Hematopoietic multipotent progenitor cell treated with erythropoietin and hydrocortisone succinate and interleukin-3 and kit ligand, for 6 days (in vitro differentiated cells): ENCODE measurements at places on chromosomes 13 and 19.
A peak's percentile ranks its signal among the peaks of the same experiment; 100 is the strongest.

- DNase-seq, result no peak
Measured at GRCh38 chr13:74895042-74895796, 586.8 kb downstream of the TBC1D4 start.

- no peak for DNase-seq
Measured at GRCh38 chr13:70432276-70432805, 324.1 kb upstream of the KLHL1 start.

DNA sequence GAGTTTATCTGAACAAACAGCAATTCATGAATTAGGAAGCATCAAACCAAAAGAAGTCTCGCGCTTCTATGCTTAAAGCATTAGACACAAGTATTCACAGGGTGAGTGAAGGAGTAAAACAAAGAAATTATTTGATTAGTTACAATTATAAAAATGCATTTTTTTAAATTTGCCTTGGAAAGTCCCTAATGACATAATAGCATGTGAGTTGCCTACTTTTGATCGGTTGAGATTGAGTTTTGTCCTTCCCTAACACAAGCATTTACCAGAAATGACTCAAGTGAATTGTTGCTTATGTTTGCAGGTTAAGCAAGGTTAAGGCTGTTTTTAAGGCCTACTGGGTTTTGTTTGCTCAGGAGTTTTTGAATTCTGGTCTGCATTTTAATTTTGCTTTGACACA is 389 bp upstream of the ZNF649 start:
- DNase-seq, result no peak

DNA sequence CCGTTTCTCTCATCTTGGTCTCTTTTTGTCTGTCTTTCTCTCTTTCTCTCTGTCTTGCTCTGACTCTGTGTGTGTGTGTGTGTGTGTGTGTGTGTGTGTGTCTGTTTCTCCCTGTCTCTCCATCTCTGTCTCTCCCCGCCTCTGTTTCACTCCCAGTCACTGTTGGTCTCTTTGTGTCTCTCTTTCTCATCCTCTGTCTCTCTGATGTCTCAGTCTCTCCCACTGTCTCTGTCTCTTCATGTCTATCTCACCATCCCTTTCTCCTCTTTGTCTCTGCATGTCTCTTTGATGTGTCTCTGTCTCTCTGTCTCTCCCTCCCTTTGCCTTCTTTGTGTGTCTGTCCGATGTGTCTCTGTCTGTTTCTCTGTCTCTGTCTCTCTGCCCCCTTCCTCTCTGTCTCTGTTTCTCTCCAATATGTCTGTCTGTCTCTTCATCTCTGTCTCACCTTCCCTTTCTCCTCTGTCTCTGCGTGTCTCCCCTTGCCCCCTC is 2.5 kb downstream of the NFIC start:
- no peak for DNase-seq

- DNase-seq, result no peak
Measured at GRCh38 chr13:101835920-101836319, 383.4 kb downstream of the ITGBL1 start.

- DNase-seq, result no peak
Measured at GRCh38 chr13:110166598-110166997, 140.4 kb downstream of the COL4A1 start.

- no peak for DNase-seq
Measured at GRCh38 chr13:24629320-24629719, 50.9 kb upstream of the ATP12A start.

DNA sequence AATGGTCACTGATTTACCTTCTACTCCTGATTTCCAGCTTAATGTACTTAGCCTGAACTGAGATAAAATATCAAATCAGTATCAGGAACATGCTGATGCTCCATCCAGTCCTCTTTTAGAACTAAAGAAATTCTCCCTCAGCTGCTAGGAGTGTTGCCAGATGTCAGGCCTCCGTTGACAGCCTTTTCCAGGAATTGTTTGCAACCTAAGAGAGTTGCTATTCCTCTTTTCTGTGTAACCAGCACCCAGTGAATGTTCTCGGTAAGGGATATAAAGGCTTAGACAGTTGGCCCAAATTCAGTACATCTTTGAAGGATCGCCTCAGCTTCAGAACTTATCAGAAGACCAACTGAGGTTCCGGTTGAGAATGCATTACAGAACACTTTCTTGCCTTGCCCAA is 559.0 kb downstream of the PCDH17 start:
- no peak for DNase-seq

DNA sequence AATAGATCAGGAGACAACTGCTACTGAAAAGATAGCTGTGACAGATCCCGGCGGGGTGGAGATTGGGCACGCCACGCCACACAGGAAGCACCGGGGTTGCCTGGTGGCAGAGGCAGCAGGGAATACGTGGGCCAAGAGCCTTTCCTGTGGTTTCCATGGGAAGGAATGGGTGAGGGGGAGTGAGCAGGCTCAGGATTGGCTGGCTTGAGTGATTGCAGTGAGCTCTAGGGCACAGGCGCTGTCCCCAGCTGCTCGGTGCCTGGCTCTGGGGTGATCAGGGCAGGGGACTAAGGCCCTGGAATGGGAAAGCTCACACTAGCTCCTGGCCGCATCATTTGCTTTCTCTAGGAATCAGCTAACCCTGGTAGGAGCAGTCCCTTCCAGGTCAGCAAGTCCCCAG is 166.1 kb downstream of the USP12 start:
- DNase-seq, result no peak

DNA sequence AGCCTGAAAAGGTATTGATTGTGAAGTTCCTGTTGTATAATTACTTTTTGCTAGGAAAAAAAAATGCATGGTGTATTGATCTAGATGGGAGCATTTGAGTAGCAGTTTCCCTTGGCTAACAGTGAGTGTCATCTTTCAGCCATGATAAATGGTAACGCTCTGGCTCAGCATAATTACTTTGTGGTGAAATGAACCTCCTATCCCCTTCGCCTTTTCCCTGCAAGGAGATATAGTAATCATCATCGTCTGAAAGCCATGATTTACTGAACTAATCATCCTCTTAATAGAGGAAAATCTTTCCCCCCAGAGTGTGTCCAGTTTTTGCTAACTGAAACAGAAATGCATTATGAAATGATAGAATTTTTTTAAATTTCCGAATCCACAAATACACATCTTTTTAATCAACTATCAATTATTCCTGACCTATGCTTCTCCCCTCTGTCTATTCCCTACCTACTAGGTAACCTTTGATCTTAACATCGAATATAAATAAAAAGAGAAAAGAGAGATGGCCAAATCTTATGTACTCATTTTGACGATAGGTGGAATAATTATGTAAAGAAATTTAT is 88.7 kb downstream of the MAB21L1 start:
- DNase-seq, result no peak

GRCh38 chr13:109787135-109787954 is 962 bp upstream of the IRS2 start:
- DNase-seq, result peak; percentile 75

DNA sequence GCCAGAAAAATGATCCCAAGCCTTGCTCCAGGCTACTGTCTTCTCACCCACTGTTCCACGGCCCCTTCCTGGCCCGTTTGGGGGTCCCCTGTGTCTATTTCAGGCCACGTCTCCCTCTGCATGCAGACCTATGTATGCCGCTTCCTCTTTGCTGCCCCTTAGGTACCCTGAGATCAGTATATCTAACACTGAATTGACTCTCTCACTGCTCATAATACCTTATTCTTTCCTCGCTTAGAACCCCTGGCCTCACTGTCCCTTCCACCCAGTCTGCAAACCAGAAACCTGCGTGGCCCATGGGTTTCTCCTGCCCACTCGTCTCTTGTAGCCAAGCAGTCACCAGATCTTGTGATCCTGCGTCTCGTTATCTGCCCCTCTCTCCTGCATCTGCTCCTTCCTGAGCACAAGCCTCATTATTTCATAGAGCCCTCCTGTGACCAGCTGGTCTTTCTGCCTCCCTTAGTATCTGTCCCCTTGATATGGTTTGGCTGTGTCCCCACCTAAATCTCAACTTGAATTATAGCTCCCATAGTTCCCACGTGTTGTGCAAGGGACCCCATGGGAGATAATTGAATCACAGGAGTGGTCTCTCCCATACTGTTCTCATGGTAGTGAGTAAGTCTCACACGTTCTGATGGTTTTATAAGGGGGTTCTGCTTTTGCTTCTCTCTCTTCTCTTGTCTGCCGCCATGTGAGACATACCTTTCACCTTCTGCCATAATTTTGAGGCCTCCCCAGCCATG is 109.0 kb upstream of the RNF113B start:
- DNase-seq, result no peak

DNA sequence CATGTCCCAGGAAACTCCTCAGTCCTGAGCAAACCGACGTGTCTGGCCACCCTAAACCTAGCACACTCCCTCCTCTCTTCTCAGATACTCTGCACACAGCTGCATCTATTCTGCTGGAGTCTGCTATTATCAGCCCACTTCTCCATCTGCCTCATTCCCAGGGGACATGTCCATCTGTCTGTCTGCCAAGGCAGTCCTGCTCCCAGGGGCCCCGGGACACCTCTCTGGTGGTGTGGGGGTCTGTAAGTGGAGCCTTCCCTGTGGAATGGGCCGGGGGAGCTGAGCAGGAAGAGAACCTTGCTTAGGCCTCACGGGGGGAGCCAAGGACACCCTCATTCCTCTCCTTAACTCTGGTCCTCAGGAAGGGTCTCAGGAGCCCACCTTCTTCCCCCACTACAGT is 72.7 kb downstream of the ERICH6B start:
- DNase-seq, result no peak

DNA sequence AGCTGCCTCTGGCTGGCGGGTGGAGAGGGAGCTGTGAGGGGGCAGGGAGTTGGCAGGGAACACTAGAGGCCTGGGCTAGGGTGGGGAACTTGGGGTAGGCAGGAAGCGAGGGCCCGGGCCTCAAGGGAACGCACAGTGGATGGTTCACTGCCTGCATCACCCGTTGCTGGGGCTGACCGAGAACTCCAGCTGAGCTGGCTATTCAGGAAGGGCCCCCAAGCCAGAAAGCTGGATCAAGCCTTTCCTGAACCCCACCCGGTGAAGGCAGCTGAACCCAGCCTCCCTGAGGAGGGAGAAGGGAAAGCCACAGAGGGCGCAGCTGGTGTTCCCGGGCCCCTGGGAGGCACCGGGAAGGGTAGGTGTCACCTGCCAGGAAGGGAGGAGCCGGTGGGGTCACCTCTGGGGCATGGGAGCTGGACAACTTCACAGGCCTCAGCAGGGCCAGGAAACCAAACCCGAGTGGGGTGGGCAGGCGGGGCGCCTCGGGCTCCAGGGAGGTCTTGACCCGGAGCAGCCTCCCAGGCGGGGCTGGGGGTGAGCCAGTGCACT is 13.9 kb downstream of the PALM start:
- DNase-seq, result no peak

DNA sequence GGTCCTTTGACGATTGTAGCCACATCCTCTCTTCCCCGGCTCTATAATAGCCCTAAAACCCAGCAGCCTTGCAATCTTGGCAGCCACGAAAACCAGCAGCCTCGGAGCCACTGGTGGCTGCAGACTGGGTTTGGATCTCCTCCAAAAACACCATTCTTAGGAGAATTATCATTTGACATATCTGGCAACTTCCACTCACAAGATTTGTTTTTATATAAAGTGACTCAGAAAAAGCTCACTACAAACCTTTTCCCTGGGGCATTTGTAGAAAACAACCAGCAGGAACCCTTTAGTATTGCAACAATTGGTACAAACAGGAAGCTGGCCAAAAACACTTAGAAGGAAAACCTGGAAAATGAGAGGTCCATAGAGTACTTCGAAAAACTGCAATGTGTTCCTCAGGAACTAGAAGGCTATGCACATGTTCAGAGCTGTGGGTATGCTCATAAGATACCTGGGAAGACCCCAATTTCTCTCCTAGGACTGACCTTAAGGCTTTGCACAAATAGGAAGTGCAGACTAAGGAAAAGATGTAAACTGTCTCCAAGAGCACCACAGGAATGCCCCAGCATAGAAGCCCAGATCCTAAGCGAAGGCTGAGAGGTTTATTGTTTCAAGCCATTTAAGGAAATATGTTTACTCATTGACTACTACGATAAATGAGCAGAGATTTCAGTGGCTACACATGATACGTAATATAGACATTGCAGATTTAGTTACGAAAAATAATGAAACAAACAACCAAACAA is 71.2 kb downstream of the MYO16 start:
- DNase-seq, result no peak

DNA sequence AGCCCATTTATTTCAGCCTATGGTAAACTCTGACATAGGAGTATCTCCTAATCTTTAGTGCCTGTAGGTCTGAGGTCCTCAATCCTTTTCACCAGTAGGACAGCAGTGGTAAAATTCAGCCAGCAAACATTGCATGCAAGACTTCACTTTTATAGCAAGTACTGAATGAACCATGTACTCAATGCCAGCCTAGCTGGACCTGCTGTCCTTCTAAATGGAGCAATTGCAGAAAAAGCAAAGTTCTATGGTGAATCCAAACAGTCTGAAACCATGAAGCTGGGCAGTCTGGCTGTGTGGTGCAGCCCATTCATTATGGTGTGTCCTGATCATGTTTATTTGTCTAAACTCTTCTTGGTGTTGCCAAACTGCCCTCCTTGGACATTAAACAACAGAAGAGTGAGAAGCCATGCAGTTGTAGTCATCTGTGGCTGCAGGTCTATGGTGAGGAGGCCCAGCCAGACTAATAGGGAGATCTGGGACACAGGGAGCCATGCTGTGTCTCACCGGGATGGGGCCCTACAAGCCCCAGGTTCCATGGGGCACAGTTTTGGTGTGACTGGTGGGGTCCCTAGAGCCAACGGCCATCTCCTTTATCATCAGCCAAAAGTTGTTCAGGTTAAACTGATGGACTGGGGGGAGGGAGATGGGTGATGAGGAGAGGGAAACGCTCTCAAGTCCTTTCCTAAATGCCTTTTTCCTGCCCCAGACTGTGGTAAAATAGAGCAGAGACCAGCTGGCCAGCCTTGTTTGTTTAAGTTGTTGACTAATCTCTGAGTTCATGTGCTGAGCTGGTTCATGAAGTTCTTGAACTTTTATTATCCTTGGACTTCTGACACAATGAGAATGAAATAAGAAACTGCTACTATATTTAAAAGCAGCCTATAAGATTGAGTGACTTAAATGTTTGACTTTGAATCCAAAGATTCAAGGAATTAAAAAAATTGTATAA is 20.6 kb upstream of the TNFSF11 start:
- no peak for DNase-seq

DNA sequence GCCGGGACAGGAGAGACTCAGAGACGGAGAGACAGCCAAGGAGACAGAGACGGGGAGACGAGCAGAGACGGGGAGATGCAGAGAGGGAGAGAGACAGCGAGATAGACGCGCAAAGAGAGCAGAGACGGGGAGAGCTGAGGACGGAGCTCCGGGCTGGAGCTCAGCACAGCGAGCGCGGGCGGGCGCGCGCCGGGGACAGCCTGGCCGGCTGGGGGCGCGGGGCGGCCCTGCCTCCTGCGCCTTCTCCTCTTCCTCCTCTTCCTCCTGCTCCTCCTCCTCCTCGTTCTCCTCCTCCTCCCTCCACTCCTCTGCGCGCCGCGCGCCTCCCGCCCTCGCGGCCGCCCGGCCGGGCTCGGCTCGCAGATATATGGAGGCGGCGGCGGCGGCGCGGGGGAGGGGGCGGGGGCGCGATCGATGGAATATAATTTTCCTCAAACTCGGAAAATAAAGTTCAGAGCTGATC is at the start of gene ERFL:
Gene ERFL (minus strand): TSS at position 229 of the 463 bp plus-strand sequence. CDS start 15,530 bp downstream, outside the sequence.
- no peak for DNase-seq
